Stomach (tissue), 19 donors: ENCODE measurements at places on chromosomes 5 and 9. TPM values are rescaled to one million over a fixed set of nuclear protein-coding genes. Genes with fewer than 3 reads are reported as not detected.

GRCh38 chr9:136289651-136290507, 14.0 kb downstream of the CCDC187 start:
- no peak for DNase-seq

Gene GNA14
- total RNA-seq = not detected

- DNase-seq = no peak
Measured at GRCh38 chr5:100446879-100447430, 88.2 kb upstream of the FAM174A start.

- DNase-seq = no peak
Measured at GRCh38 chr9:21777701-21778100, 24.7 kb upstream of the MTAP start.

DNA sequence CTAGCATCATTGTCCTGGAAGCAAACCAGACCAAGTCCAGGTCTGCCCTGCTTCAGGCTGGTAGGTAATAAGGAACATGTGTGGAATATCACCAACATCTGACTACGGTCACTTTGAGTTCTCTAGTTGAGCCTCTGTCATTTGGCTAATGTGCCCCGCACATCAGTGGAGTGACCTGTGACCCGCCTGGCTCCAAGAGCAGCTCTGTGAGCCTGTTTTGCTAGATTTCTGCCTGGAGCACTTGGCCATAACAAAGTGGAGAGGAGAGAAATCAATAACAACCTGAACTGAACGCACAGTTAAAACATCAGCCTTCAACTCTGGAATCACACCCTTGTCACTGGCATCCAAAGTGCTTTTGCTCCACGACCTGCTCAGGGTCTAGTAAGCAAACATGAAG, 115.7 kb downstream of the PPP2R2B start:
- no peak for DNase-seq

Gene FAM200C
- total RNA-seq = 0.29 TPM

GRCh38 chr5:68435611-68436010, 220.1 kb downstream of the PIK3R1 start:
- DNase-seq = no peak

DNA sequence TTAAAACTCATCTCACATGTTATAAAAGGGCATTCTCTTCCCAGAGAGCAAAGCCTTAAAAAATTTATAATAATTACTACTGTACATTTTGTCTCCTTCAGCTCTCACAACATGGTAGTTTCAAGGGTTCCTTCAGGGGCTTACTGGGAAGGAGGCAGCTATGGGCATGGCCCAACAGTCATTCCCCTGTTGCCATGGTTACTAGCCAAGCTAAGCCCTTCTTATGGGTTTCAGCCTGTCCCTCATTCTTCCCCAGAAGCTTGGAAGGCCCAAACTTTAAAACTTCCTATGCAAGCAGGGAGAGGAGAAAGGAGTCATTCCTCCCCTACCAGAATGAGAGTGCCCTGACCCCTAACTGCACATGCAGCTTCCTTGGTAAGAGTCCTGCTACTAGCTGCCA, 82.2 kb upstream of the CNTLN start:
- no peak for DNase-seq

GRCh38 chr5:172115541-172115982, 72.5 kb downstream of the STK10 start:
- no peak for DNase-seq

Gene PAXX
- 90.4 TPM for total RNA-seq
